ENCODE measurements at places on chromosomes 4 and X. TPM values are rescaled to one million over a fixed set of nuclear protein-coding genes. Genes with fewer than 3 reads are reported as not detected.

DNA sequence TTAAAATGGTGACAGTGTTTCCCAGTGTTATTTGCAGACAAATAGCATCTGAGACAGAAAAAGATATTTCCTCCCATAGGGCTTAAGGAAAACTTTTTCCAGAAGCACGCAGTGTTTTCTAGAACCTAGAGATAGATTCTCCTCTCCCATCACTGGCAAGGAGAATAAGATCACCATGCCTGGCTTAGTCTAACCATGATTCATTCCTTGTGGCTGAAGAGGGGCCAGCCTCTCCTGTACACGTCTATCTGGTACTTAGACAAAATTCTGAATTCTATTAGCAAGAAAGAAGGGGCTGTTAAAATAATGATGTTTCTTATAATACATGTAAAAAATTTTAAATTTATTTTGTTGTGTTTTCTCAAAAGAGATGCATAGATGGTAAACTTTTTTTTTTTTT lies 296.1 kb upstream of the LDB2 start:
- no peak for DNase-seq
- no peaks in the 10 kb centered on the region for H3K4me1 ChIP-seq
- H3K4me3 ChIP-seq, result no peak overlapping the region
- peaks cover 3% of the 10 kb centered on the region for H3K27me3 ChIP-seq
- no peak overlapping the region for H3K27ac ChIP-seq

UGT2B7 gene
- total RNA-seq, result not detected

DNA sequence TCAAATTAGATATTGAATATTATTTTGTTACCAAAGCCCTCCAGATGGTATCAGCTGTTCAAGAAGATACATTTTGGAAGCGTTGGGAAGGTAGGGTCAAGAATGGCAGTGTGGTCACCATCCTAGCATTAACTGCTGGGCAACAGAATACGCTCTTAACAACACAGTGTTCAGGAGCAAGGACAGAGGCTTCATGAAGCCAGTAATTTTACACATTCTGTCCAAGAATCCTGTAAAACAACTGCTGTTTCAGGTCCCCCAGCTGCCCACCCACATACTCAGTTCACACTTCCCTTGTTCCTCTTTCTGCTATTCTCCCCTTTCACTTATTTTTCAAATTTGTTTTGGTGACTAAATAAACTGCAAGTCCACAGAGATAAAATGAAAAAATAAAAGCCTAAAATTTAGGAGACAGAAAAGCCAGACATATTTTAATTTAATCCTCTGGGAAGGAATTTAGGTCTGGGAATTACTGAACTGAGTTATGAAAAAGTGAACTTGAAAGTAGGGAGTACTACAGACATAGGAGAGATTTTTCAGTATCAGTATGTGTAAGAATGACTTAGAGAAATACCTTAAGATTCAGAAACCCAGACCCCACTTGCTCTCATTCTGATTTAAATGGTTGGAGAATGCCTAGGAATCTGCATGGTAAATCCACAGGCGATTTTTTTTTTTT lies 406.7 kb downstream of the MAPK10 start:
- no peak overlapping the region for H3K27ac ChIP-seq
- H3K36me3 ChIP-seq, result no peaks in the 10 kb centered on the region
- no peaks in the 10 kb centered on the region for H3K4me1 ChIP-seq
- H3K27me3 ChIP-seq, result no peaks in the 10 kb centered on the region

GRCh38 chr4:24321616-24322015 lies 262.7 kb downstream of the DHX15 start:
- no peaks in the 10 kb centered on the region for H3K4me1 ChIP-seq
- no peaks in the 10 kb centered on the region for H3K36me3 ChIP-seq
- DNase-seq, result no peak

TMEM156 gene
- total RNA-seq, result 27.6 TPM

- peaks cover 2% of the 10 kb centered on the region for H3K27me3 ChIP-seq
- no peak overlapping the region for H3K4me3 ChIP-seq
- DNase-seq, result no peak
Observed at GRCh38 chrX:19204636-19205035, 82.4 kb upstream of the ADGRG2 start.

- H3K27ac ChIP-seq, result no peak overlapping the region
- H3K36me3 ChIP-seq, result no peaks in the 10 kb centered on the region
- no peaks in the 10 kb centered on the region for H3K27me3 ChIP-seq
- H3K4me3 ChIP-seq, result no peak overlapping the region
Observed at GRCh38 chrX:67734111-67734753, 190.4 kb downstream of the AR start.

DNA sequence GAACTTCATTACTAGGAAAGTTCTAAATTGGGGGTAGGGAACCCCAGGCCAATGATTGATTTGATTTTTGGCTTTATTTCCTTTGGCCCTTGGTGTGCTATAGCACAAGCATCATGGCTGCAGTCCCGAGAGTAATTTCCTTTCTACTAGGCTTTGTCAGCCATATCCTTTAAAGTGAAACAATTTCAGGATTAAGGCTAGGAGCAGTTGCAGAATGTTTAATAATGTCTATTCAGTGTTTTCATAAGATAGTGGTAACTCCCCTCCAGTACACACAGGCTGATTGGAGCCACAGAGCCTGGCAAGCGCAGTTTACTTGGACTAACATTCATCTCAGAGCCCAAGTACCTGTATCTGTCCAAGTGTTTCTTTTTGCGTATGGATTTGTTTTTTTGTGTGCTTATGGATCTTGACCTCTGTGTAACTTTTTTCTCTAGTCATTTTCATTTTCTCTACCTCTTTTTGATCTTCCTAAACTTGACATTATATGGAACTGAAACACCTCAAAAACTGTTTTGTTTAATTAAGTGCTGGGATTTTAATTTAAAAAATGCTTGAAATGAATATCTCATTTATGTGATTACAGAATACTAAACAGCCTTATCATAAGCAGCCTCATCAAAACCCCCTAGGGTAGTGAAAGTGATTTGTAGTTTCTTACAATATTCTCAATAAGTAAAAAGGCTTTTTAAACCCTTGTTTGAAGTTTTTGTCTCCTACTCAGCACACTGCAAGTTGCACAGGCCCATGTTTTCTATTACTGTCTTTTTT lies 7.5 kb downstream of the STIM2 start:
- H3K36me3 ChIP-seq, result peaks cover 26% of the 10 kb centered on the region
- H3K4me3 ChIP-seq, result no peak overlapping the region
- no peak for DNase-seq

PLP1 gene
- total RNA-seq, result not detected

- no peak overlapping the region for H3K27ac ChIP-seq
- H3K4me3 ChIP-seq, result no peak overlapping the region
- H3K36me3 ChIP-seq, result peaks cover 33% of the 10 kb centered on the region
- no peaks in the 10 kb centered on the region for H3K27me3 ChIP-seq
- no peak for DNase-seq
Observed at GRCh38 chr4:82988323-82988832, 22.2 kb downstream of the LIN54 start.

ZC4H2 gene
- total RNA-seq, result 11.0 TPM

GRCh38 chrX:153966841-153967535 lies 4.6 kb downstream of the HCFC1 start:
- H3K4me3 ChIP-seq, result peak overlapping the region; percentile 100
- DNase-seq, result peak; percentile 51
- H3K27me3 ChIP-seq, result no peaks in the 10 kb centered on the region
- peak overlapping the region; percentile 95 for H3K27ac ChIP-seq
- H3K4me1 ChIP-seq, result peaks cover 29% of the 10 kb centered on the region
- H3K36me3 ChIP-seq, result peaks cover 41% of the 10 kb centered on the region

DNA sequence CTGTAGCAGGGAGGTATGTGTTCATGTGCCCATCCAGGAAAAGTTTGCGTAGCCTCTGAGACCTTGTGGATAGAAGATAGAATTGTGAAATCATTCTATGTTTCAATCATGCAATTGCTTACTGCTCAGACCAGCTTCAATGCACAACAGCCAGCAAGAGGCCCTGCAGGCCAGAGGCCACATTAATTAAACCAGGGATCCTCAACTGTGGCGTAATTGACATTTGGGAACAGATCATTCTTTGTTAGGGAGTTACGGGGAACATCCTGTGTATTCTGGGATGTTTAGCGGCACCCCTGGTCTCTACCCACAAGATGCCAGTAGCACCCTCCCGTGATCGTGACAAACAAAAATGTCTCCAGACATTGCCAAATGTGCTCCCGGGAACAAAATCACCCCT lies 86.5 kb upstream of the PRPS2 start:
- no peak overlapping the region for H3K4me3 ChIP-seq
- no peak overlapping the region for H3K27ac ChIP-seq
- H3K36me3 ChIP-seq, result no peaks in the 10 kb centered on the region

GRCh38 chrX:148513661-148514060 lies 13.2 kb downstream of the AFF2 start:
- no peak overlapping the region for H3K4me3 ChIP-seq
- H3K27me3 ChIP-seq, result peaks cover 2% of the 10 kb centered on the region
- H3K4me1 ChIP-seq, result no peaks in the 10 kb centered on the region
- H3K36me3 ChIP-seq, result no peaks in the 10 kb centered on the region

CXorf65 gene
- 29.9 TPM for total RNA-seq

KLF8 gene
- 14.5 TPM for total RNA-seq

GRCh38 chr4:164413743-164414142 lies 340.2 kb upstream of the SMIM31 start:
- no peaks in the 10 kb centered on the region for H3K4me1 ChIP-seq
- no peaks in the 10 kb centered on the region for H3K27me3 ChIP-seq
- no peak overlapping the region for H3K27ac ChIP-seq
- H3K36me3 ChIP-seq, result no peaks in the 10 kb centered on the region
- H3K4me3 ChIP-seq, result no peak overlapping the region
